ENCODE measurements at places on chromosomes 16 and 17.
A peak's percentile ranks its signal among the peaks of the same experiment; 100 is the strongest.

- DNase-seq: peak; percentile 61
These were observed 8.2 kb downstream of the ADCY7 start for GRCh38 chr16:50274326-50275097.

- DNase-seq: no peak
These were observed 36.1 kb upstream of the MRC2 start for GRCh38 chr17:62591333-62591732.

DNA sequence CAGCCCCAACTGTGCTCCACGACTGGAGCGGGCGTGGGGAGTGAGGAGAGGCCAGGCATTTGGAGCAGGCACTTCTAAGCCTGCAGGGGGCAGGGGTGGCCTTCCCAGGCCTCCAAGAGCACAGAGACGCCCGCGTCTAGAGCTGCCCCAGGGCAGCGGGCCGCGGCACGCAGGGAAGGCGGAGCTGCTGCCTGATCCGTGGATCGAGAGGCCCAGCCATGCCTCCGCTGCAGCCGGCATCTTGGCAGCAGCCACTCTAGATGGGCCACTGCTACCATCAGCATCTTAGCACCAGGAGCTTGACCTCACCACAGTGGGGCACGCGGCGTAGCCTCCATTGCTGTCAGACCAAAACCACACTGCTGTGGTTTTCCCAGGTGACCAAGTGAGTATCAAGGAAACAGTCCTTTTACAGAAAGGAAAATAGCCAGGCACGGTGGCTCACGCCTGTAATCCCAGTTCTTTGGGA, 20.4 kb upstream of the WDR45B start:
- peak; percentile 54 for DNase-seq

DNA sequence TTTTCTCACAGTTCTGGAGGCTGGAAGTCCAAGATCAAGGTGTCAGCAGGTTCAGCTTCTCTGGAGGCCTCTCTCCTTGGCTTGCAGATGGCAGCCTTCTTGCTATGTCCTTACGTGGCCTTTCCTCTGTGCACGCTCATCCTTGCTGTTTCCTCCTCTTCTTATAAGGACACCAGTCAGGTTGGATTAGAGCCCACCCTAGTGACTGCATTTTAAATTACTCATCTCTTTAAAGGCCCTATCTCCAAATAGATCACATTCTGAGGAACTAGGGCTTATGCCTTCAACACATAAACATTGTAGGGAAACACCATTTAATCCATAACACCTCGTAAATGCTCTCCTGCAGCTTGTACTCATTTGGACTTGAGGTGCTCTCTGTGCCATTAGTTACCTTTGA, 36.3 kb downstream of the DHRS7C start:
- no peak for DNase-seq

DNA sequence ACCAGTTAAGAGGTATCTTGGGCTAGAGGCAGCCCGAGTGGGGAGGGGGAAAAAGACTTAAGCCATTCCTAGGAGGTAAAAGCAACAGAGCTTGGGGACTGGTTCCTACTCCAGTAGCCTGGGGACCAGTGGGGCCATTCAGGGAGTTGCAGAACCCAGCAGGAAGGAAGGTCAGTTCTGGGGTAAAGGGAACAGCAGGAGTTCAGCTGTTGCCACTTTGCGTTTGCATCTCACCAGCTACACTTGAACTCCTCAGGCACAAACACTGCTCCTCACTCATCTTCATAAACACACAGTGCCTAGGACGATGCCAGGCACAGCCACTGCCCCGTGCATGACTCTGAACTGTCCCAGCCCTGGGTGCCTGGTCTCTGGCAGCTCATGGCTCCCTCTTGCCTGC, 4.0 kb downstream of the HAP1 start:
- DNase-seq: no peak

DNA sequence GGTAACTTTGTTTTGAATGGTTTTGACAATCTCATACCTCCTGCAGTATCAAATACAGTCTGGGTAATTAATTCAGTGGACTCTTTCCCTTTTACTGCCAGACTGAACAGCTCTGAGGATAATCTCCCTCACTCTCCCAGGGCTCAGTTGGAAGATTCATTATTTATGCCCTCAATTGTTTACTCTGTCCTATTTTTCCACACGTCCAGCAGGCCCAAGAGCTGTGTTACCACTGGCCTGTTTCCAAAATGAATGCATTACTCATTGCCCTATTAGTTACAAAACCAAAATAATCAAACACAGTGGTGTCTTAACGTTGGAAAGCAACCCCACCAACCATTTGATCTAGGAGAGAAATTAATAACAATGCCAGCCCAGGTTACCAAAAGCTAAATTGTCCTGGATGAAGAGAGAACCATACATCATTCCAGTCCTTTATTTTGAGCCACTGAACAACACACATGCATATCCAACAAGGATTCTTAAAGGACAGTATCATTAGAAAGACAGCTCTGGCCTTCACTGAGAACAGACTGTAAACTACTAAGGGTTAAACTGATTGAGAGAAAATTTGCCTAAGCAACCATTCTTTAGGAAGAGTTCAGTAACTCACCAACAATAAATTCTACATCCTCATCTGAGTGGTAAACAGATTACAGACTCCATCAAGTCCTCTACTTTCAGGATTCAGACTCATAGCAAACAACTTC, 34.5 kb downstream of the FAM222B start:
- DNase-seq: no peak

- DNase-seq: no peak
These were observed 60.1 kb upstream of the CNEP1R1 start for GRCh38 chr16:49964973-49965372.

GRCh38 chr17:49447628-49448302, 33.1 kb upstream of the PHB1 start:
- no peak for DNase-seq

DNA sequence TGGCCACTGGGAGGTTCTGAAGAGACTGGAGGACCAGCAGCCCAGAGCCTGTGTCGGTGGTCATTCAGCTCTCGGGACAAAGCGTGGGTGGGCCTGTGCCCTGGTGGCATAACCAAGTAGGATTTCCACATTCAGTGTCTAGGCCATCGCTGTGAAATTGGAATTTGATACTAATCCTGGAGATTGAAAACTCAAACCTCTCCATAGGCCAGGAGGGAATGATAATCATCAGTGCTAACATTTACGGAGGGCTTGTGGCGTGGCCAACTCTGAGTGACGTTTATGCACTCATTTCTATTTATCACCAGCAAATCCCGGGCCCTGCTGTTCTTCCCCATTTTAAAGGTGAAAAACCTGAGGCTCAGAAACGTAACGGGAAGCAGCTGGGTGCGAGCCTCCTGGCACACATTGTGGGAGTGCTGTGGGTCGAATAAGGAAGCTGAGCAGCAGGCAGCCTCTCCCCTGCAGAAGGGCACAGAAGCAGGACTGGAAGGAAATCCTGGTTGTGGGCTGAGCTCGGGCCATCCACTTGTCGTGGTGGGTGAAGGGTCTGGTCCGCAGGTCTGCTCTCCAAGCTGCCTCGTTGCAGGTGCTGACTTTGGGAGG, 33.1 kb downstream of the RAI1 start:
- no peak for DNase-seq

- DNase-seq: peak; percentile 63
These were observed 11.5 kb upstream of the PRSS54 start for GRCh38 chr16:58306327-58306726.

- DNase-seq: no peak
These were observed 37.7 kb upstream of the TOX3 start for GRCh38 chr16:52584354-52585320.

- DNase-seq: peak; percentile 42
These were observed 776 bp downstream of the LRRC75A start for GRCh38 chr17:16491131-16491702.

DNA sequence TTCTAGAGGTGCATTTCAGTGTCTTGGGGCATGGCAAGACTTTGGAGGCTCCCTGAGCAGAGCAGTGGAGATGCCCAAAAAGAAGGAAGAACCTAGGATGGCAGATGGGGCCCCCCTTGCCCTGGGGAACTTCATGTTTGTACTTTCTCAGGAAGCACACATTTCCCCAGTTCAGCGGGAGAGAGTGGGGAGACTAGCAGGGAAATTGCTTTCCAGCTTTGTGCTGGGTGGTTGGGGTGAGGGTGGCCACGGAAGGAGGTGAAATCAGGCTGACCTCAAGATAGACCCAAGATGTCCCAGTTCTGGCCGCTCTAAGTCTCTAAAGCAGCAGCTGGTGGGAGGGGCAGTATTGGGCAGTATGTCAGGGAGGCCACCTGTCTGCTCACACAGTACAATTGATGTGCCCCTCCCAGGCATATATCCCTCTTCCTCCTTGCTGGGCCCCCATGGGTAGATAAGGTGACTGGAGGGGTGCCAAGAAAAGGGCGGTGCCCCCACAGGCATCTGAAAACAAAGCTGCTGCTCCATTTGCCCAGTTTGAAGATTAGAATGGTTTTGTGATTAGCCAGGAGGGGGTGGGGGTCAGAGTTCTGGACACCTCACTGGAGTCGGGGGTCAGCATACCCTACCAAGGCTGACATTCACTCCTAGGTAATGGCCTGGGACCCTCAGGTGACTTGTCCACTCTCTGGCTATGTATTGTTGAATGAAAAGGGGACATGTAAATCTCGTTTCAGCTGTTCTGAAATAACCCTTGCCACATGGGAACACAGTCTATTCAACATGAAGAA, 17.1 kb upstream of the NAGLU start:
- DNase-seq: no peak

GRCh38 chr17:6700948-6701307, 12.2 kb downstream of the SLC13A5 start:
- DNase-seq: no peak

DNA sequence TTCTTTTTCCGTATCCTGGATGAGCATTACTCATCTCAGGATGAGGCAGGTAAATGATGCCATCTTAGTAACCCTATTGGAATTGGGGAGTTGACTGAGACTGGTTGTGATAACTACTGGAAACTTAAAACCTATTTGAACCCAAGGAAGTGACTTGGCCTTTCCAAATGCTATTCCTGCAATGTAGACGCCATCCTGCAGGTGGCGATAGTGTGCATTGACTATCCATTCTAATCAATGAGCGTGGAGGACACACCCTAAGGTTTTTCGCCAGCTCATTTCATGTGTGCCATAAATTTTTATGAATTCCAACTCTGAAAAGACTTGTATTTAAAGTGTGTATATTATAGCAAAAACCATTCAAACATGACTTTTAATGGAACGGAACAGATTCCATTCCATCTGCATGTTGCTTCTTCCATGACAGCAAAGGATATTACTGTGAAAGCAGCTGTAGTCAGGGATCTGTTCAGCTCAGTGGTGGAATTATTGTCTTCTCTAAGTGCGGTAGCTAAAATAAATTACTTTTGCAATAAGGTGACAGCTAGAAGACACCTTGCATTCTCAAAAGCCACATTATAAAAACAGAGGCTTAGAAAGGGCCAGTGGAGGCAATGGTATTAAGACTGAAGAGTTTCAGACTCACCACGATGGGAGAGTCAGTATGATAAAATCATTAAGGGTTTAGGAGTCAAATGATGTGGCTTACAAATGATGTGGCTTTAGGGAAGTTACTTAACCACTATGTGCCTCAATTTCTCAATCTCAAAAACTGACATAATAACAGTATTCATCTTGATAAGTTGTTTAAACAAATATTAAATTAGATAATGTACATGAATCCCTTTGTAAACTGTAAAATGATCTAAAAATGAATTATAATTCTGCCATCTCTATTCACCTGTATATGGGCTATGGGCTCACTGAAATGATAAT, 55.5 kb downstream of the SYT17 start:
- peak; percentile 60 for DNase-seq

DNA sequence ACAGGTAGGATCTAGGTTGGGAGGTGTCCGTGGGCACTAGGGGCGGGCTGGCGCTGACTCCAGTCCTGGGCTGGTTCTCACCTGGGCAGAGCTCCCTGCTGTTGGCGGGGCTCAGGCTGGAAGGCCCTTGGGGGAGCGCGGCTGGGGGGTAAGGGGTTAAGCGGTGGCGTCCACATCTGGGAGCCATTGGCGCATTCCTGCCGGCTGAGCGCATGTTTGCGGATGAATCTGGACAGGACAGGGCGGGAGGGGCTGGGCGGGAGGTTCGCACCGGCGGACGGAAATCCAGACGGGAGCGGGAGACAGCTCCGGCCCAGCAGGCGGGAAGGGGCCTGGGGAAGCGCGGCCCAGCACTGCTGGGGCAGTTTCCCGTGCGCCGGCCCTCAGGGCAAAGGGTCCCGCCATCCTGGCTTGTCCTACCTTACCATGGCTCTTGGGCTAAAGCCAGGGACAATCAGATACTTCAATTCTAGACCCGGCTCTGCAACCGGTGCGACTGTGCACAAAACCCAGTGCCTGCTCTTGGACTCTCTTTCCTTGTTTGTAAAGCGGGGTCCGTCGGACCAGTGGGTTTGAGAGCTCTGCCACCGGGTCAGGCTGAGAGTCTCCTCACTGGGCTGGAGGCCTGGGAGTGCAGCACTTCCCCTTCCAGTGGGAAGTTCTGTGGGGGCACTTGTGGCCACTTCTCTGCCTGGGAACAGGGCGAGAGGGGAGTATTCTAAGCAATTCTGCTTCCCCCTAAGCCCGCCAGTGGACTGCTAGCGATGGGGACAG, 7.8 kb downstream of the RARA start:
- no peak for DNase-seq

GRCh38 chr16:73713251-73713650, 583.4 kb upstream of the PSMD7 start:
- DNase-seq: no peak

DNA sequence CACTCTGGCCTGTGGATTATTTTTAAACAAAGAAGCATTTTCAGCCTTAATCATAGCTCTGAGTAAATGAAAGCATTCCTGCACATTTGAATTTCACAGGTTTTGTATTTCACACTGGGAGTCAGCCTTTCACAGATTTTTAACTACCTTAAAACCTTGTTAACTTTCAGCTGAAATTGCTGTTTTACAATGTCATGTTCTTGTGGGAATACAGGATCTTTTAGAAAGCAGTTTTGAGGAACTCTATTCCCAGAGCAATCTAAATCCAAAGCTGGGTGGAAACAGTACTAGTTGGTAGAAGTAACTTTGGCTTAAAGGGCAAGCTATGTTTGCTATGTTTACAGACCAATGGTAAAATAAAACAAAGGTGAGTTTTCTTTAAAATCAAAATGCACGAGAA, 600.6 kb downstream of the KCNJ2 start:
- no peak for DNase-seq

GRCh38 chr16:9134306-9134705, 42.9 kb downstream of the HAPSTR1 start:
- no peak for DNase-seq

GRCh38 chr16:78155791-78156345, 56.4 kb downstream of the WWOX start:
- DNase-seq: no peak
